Natural killer cell (primary cell): ENCODE measurements at places on chromosomes 7 and 10. TPM values are rescaled to one million over a fixed set of nuclear protein-coding genes. Genes with fewer than 3 reads are reported as not detected.

The NAT16 gene
- not detected for total RNA-seq

The PLCE1 gene
- not detected for total RNA-seq

The GPR158 gene
- not detected for total RNA-seq

The IGF2BP3 gene
- total RNA-seq: 2.9 TPM

The TRIL gene
- total RNA-seq: not detected

DNA sequence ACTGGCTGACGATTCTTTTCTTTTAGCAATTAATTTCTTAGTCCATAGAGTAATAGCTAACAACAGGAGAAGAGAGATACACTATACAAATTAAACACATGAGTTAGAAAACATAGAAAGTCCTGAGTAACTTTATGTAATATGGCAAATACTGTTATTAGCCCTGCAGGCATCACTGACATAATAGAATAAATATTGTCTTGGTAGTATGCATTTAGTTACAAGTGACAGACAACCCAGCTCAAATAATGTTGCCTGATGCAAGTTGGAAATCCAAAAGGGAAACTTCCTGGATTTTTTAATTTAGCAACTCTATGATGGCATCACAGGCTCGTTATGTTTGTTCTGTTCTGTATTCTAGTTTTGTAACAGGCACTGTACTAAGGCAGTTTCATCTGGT is 95.1 kb downstream of the DKK1 start:
- H3K4me3 ChIP-seq: no peak overlapping the region
- H3K27me3 ChIP-seq: no peaks in the 10 kb centered on the region
- no peak overlapping the region for H3K27ac ChIP-seq
- no peaks in the 10 kb centered on the region for H3K36me3 ChIP-seq
- no peaks in the 10 kb centered on the region for H3K4me1 ChIP-seq
- no peak for DNase-seq

GRCh38 chr10:49138361-49138891 is 4.6 kb upstream of the FAM170B start:
- H3K4me3 ChIP-seq: no peak overlapping the region
- DNase-seq: no peak
- H3K27ac ChIP-seq: no peak overlapping the region
- no peaks in the 10 kb centered on the region for H3K27me3 ChIP-seq
- peaks cover 22% of the 10 kb centered on the region for H3K4me1 ChIP-seq

DNA sequence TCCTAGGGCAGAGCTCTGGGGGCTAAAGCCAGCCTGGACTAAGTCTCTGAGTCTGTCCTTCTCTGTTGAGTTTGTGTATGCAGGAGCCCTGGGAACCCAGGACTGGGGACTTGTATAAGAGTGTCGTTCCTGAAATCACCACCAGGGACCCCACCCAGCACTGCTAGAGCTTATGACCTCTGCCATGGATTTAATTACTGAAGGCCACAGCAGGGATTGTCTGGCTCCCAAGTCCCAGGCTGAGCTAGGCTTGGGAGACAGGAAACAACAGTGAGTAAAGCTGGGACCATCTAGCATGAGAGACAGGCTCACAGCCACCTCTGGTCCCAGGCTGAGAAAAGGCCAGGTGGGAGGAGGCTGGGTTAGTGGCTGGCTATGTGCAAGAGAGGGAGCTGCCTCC is 1.4 kb upstream of the TSPAN15 start:
- peaks cover 13% of the 10 kb centered on the region for H3K4me1 ChIP-seq
- H3K4me3 ChIP-seq: no peak overlapping the region
- no peak for DNase-seq

- H3K27me3 ChIP-seq: no peaks in the 10 kb centered on the region
- H3K27ac ChIP-seq: peak overlapping the region; percentile 60
- peaks cover 44% of the 10 kb centered on the region for H3K4me1 ChIP-seq
Measured at GRCh38 chr10:122420624-122421007, 33.8 kb upstream of the ARMS2 start.

GRCh38 chr10:77442699-77443189 is 194.9 kb downstream of the KCNMA1 start:
- H3K4me1 ChIP-seq: no peaks in the 10 kb centered on the region
- H3K27me3 ChIP-seq: no peaks in the 10 kb centered on the region
- no peak overlapping the region for H3K27ac ChIP-seq
- no peak overlapping the region for H3K4me3 ChIP-seq
- DNase-seq: no peak

GRCh38 chr7:33087858-33088257 is 21.3 kb downstream of the RP9 start:
- H3K4me3 ChIP-seq: no peak overlapping the region
- peaks cover under 1% of the 10 kb centered on the region for H3K36me3 ChIP-seq
- H3K4me1 ChIP-seq: no peaks in the 10 kb centered on the region
- H3K27me3 ChIP-seq: peaks cover 2% of the 10 kb centered on the region

GRCh38 chr10:74207691-74208480 is 56.9 kb downstream of the ADK start:
- H3K4me1 ChIP-seq: no peaks in the 10 kb centered on the region
- no peak for DNase-seq
- peaks cover 4% of the 10 kb centered on the region for H3K36me3 ChIP-seq
- no peaks in the 10 kb centered on the region for H3K27me3 ChIP-seq
